ENCODE measurements at places on chromosomes 5 and 9.
A peak's percentile ranks its signal among the peaks of the same experiment; 100 is the strongest.

- no peak for DNase-seq
These were observed 121.2 kb upstream of the NFIB start for GRCh38 chr9:14434971-14435718.

DNA sequence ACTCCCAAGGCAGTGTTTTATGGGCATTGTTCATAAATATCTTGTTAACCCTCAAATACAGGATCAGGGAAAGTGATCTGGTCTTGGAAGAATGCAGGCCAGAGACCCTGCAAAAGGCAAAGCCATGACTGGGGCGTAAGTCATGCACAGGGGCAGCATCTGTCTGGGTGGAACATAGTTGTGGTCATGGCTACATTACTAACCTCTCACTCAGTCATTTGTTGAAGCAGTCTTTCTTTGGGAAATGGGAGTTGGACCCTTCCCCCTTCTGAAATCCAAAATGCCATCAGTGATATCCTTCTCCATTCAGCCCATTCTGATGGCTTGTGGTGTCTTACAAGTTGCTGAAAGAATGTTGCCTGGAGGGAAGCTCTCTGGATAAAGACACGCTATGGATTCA, 68.1 kb downstream of the GDNF start:
- no peak for DNase-seq

- DNase-seq, result no peak
These were observed 9.6 kb downstream of the FBXO38 start for GRCh38 chr5:148393390-148393741.

- DNase-seq, result no peak
These were observed 167.9 kb downstream of the DENND1A start for GRCh38 chr9:123761905-123762605.

DNA sequence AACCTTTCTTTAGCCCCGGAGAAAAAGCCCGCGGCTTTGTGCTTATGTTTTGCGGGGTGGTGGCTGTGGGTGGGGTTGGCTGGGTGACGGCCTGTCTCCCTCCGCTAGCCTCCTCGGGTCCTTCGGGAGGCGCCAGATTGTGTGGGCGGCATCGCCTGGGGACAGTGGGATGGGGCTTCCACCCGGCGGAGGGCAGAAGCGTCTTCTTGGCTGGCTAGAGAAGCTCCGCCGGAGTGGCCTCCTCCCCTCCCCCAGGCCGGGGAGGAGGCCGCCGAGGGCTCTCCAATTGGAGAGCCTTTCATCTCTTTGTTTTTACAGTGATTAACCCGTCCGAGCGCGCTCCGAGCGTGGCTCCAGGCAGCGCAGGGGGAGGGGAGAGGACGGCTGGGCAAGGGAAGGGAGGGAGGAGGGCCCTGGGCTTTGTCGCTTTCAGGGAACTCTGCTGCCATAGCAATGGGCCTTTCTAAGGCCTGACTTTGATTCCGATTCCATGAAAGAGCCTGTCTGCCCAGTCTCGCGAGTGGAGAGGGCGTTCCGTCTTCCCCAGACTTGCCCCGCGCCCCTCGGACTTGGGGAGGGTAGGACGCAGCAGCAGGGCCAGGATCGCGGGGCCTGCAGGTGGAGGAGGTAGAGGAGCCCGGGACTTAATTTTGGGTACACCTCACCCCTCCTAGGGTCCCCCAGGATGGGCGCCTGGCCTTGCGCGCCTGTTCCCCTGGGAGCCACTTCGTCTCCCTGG, 36.7 kb upstream of the TIFAB start:
- peak; percentile 65 for DNase-seq

DNA sequence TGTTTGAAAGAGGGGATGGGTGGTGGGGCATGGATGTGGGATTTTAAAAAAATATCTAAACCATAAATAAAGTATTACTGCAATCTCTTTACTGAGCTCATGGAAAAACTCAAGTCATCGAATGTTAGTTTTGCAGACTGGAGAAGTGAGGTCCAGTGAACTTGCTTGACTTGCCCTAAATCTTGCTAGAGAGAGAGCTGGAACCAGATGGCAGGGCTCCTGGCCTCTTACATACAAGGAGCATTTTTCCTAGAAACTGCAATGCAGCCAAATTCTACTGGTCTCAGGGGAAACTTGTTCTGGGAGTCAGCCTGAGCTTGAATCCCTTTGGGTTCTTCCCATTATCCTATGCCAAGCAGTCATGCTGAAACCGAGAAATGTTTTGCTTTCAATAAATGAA, 2.9 kb upstream of the TGFBI start:
- DNase-seq, result no peak

DNA sequence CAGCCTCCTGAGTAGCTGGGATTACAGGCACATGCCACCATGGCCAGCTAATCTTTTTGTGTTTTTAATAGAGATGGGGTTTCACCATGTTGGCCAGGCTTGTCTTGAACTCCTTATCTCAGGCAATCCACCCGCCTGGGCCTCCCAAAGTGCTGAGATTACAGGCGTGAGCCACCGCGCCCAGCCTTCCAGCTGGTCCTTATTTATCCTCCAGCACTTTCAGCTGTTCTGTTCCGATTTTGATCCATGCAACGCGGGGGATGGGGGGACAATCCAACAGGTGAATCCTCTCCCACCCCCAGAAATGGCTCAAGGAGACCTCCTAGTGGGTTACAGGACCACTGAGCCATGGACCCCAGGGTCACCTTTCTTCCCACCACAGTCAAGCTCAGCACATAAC, 14.7 kb upstream of the CDKN2AIPNL start:
- no peak for DNase-seq

GRCh38 chr5:136375920-136376319, 10.6 kb upstream of the TRPC7 start:
- DNase-seq, result no peak

Measured in Ammon's horn (tissue), 1 donor.